ENCODE measurements at places on chromosomes 4 and X. TPM values are rescaled to one million over a fixed set of nuclear protein-coding genes. Genes with fewer than 3 reads are reported as not detected.
A peak's percentile ranks its signal among the peaks of the same experiment; 100 is the strongest.

DNA sequence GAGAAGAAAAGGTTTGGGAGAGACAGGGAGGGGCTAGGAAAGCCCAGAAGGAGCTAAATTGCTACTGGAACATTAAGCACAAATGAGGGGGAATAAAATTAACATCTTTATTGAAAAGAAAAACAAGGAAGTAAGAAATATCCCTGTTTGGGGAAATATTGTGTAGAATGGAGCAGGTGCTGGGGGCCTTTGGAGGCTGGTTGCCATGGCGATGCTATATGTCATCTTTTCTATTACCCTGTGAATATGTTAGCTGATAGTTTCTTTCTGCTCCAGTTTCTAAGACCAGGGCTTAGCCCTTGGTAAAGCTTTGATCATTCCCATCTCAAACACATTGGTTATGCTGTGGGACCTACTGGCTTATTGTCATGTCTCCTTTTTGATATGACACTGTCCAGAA is 28.7 kb downstream of the TMEM31 start:
- no peak for DNase-seq
- H3K27me3 ChIP-seq = no peaks in the 10 kb centered on the region
- H3K27ac ChIP-seq = no peak overlapping the region

DNA sequence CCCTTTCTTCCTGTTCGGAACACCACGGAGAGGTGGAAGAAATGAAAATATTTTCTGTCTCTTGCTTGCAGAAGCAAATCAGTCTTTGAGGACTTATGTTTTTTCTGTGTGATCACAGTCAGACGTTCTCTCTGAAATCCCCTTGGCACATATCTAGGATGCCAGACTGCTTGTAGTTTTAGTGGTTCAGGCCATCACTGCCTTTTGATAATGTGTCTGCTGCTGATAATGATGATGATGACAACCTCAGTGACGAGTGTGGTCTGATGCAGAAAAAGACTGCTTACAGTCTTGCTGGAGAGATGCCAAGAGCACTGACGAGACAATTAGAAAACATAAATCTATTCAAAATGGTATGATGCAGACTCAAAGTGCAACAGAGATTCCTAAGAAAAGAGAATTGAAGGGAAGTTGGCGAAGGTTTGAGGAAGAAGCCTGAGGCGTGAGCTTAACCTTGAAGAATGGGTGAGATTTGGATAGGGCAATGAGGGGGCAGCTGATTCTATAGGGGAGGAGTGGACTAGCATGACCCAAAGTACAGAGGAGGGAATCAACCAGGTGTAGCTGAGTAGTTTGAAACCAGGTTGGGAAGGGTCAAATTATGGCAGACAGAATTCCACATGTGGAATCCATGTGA is 7.9 kb downstream of the RAB33A start:
- peaks cover 2% of the 10 kb centered on the region for H3K4me1 ChIP-seq
- no peak for DNase-seq
- H3K36me3 ChIP-seq = no peaks in the 10 kb centered on the region

GRCh38 chrX:81957318-81957717 is 755.4 kb downstream of the SH3BGRL start:
- H3K27me3 ChIP-seq = no peaks in the 10 kb centered on the region
- no peaks in the 10 kb centered on the region for H3K4me1 ChIP-seq
- H3K27ac ChIP-seq = no peak overlapping the region
- DNase-seq = no peak

GRCh38 chr4:10765386-10765785 is 80.8 kb upstream of the CLNK start:
- no peak for DNase-seq
- H3K4me3 ChIP-seq = no peak overlapping the region
- no peaks in the 10 kb centered on the region for H3K4me1 ChIP-seq
- no peaks in the 10 kb centered on the region for H3K36me3 ChIP-seq
- no peak overlapping the region for H3K27ac ChIP-seq

DNA sequence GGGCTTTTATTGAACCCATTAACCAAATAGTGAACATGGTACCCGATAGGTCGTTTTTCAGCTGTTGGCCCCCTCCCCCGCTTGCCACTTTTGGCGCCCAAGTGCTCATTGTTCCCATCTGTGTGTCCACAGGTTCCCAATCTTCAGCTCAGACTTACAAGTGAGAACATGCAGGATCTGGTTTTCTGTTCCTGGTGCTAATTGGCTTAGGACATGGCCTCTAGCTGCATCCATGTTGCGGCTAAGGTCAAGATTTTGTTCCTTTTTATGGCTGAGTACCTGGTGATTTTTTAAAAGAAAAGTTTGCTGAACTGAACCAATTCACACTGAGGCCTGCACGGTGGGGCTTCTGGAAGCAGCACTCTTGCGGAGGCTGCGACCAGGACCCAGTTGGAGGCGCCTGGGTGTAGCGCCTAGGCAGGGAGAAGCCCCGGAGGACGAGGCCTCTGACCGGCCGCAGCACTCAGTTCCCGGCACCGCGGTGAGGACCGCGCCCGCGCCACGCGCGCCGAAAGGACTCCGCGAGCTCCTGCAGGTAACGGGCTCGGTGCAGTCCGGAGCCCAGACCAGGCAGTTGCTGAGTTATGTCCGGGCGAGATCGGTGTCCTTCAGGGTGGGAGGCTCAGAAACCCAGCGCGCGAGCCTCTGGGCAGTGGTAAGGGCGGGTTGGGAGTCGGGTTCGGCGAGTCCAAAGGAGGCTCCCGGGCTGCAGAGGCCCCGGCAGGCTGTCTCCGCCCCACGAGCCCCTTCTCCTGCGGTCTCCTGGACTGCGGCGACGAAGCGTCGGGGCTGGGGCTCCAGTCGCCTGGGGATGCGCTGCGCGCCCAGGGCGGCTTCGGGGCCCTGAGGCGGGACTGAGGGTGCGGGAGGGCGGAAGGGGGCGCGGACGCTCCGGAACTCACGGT is 15.8 kb upstream of the SLC25A4 start:
- peak overlapping the region; percentile 20 for H3K27ac ChIP-seq
- peak overlapping the region; percentile 80 for H3K4me3 ChIP-seq
- no peaks in the 10 kb centered on the region for H3K27me3 ChIP-seq
- H3K4me1 ChIP-seq = peaks cover 13% of the 10 kb centered on the region
- H3K36me3 ChIP-seq = no peaks in the 10 kb centered on the region

DNA sequence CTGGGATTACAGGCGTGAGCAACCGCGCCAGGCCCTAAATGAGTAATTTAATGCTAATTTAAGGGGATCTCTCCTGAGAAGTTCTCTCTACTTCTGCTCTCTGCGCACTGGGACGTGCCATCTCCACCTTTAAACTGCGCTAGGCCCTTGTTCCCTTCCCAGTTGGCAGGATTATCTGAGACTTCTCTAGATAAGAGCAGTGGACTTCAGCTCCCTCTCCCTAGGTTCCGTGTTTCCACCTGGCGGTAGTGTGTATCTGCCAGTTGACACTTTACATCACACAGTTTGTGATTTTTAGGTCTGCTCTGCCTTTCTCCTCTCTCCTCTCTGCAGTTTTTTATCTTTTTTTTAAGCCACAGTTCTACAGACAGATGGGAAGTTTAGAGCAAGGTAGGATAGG is 40.2 kb downstream of the ARHGAP10 start:
- H3K4me1 ChIP-seq = peaks cover 63% of the 10 kb centered on the region
- H3K36me3 ChIP-seq = no peaks in the 10 kb centered on the region
- H3K27ac ChIP-seq = peak overlapping the region; percentile 27
- H3K4me3 ChIP-seq = no peak overlapping the region
- no peak for DNase-seq

GRCh38 chr4:581181-581580 is 5.1 kb upstream of the TMEM271 start:
- peaks cover 9% of the 10 kb centered on the region for H3K4me1 ChIP-seq
- H3K36me3 ChIP-seq = no peaks in the 10 kb centered on the region
- no peak overlapping the region for H3K27ac ChIP-seq
- DNase-seq = no peak

- H3K27me3 ChIP-seq = no peaks in the 10 kb centered on the region
- H3K4me3 ChIP-seq = no peak overlapping the region
- H3K36me3 ChIP-seq = no peaks in the 10 kb centered on the region
Measured at GRCh38 chr4:102627831-102628523, 126.8 kb downstream of the NFKB1 start.

DNA sequence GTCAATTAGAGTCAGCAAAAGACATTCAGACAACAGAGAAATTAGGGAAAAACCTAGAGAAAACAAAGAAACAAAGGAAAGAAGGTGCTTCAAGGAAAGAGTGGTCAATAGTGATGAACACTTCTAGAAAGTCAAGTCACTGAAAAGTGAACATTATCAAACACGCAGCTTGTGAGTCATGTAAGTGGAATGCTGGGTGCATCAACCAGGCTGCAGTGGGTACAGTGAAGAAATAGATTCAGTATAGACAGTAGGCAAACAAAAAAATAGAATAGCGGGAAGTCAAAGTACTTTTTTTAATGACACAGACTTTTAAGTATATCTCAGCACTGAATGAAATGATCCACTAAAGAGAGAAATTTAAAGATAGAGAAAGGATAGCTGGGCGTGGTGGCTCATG is 245.8 kb downstream of the ARHGAP24 start:
- peaks cover 5% of the 10 kb centered on the region for H3K4me1 ChIP-seq
- no peak overlapping the region for H3K27ac ChIP-seq
- H3K27me3 ChIP-seq = no peaks in the 10 kb centered on the region
- no peak for DNase-seq
- no peaks in the 10 kb centered on the region for H3K36me3 ChIP-seq
- no peak overlapping the region for H3K4me3 ChIP-seq

DNA sequence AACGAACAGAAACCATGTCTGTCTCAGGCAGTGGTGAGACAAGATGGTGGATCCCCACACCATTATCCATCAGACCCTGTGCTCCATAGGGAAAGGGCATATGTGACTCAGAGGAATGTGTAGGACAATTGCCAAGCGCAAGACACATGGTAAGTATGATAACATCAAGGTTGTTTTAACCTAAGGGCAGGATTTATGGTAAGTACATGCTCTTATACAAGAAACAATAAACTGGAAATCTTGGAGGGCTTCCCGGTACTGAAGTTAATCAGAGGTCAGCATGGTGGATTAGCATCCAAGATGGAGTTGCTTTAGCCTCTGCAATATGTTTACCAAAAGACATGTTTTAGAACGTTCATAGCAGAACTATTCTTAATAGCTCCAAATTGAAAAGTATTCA is 355.0 kb downstream of the PPP1R2C start:
- H3K27me3 ChIP-seq = no peaks in the 10 kb centered on the region
- H3K4me3 ChIP-seq = no peak overlapping the region
- DNase-seq = no peak
- H3K27ac ChIP-seq = no peak overlapping the region

GRCh38 chr4:169070071-169070894 is 60.2 kb upstream of the CBR4 start:
- H3K27me3 ChIP-seq = no peaks in the 10 kb centered on the region
- H3K4me1 ChIP-seq = peaks cover 5% of the 10 kb centered on the region
- no peaks in the 10 kb centered on the region for H3K36me3 ChIP-seq
- H3K27ac ChIP-seq = no peak overlapping the region

DNA sequence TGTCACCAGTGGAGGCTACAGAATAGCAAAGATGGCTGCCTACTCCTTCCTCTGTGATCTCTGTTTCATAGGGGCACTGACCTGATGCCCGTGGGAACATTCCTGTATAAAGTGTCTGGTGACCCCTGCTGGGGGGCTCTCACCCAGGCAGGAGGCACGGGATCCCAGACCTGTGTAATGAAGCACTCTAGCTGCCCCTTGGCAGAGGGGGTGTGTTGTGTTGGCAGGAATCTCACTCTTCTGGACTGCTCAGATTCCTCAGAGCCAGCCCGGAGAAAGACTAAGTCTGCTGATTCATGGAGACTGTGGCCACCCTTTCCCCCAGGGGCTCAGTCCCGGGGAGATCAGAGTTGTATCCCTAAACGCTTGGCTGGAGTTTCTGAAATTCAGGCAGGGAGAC is 648.3 kb downstream of the SPRY1 start:
- DNase-seq = no peak
- H3K27me3 ChIP-seq = no peaks in the 10 kb centered on the region
- H3K4me3 ChIP-seq = no peak overlapping the region
- no peaks in the 10 kb centered on the region for H3K36me3 ChIP-seq
- H3K27ac ChIP-seq = no peak overlapping the region

CLDN22 gene
- total RNA-seq = not detected

FGF5 gene
- total RNA-seq = not detected

CLCN4 gene
- total RNA-seq = 1.2 TPM

FRMPD3 gene
- total RNA-seq = 0.74 TPM

TEX11 gene
- not detected for total RNA-seq

CXXC4 gene
- total RNA-seq = 0.74 TPM

CLGN gene
- total RNA-seq = not detected

CT55 gene
- not detected for total RNA-seq

Data from vagina (tissue), 2 donors.